ENCODE measurements at places on chromosomes 7 and 10.
A peak's percentile ranks its signal among the peaks of the same experiment; 100 is the strongest.

GRCh38 chr7:5388273-5388901, 35.2 kb downstream of the TNRC18 start:
- DNase-seq = no peak

- no peak for DNase-seq
Observed at GRCh38 chr7:27189997-27190748, 5.1 kb upstream of the HOXA11 start.

- no peak for DNase-seq
Observed at GRCh38 chr7:110001254-110001938, 1089.5 kb upstream of the LRRN3 start.

DNA sequence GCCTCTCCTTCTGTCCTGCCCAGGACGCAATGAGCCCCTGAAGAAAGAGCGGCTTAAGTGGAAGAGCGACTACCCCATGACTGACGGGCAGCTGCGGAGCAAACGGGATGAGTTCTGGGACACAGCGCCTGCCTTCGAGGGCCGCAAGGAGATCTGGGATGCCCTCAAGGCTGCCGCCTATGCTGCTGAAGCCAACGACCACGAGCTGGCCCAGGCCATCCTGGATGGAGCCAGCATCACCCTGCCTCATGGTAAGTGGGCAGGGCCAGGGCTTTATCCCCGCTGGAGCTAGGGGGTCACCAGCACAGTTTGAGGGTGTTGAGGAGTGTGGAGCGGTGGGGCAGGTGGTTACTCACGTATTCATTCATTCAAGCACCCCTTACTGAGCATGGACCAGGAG, 4.7 kb upstream of the ANKRD2 start:
- DNase-seq = no peak

- no peak for DNase-seq
Observed at GRCh38 chr10:51653025-51653424, 46.4 kb downstream of the CSTF2T start.

DNA sequence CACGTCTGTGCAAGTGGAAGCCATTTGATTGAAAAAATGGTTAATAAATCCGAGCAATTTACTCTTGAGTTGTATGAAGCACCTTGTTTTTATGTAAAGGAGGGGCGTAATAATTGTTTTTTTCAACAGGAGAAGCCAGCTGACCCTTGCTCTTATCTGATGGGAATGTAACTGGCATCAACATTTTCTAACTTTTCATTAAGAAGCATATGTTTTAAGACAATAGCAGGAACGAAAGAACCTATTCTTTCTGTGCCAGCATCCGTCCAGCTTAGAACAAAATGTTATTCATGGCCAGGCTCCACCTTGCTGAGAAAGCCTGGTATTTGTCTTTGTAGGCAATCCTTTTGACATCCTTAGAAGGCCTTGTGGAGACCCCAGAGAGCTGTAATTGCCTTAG, 22.2 kb upstream of the AFAP1L2 start:
- no peak for DNase-seq

DNA sequence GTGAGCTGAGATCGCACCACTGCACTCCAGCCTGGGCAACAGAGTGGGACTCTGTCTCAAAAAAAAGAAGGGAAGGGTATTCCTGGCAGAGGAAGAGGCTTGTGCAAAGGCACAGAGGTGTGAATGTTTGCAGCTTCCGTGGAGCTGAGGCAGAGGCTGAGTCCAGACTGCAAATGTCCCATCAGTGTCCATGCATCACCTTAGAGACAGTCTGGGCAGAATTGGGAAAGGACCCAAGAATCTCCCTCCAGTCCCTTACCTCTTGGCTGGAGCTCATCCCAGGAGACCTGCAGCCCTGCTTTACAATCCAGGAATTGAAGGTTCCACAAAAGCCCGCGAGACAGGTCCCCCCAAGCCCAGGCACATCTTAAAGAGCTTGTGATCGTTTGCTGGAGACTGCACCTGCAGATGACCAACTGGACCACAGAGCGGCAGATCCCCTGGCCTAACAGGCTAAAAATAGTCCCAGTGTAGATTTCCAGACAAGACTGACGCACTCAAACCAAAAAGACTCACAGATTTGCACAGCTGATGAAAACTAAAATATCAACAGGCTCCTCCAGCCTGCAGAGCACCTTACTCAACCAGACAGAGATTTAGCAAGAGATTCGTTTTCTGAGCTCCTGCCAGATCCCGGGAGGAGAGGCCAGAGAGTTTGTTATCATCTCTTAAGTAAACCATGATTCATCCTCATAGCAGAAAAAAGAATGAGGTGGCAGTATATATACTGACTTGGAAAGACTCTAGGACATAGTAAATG, 22.9 kb upstream of the NANOS1 start:
- no peak for DNase-seq

DNA sequence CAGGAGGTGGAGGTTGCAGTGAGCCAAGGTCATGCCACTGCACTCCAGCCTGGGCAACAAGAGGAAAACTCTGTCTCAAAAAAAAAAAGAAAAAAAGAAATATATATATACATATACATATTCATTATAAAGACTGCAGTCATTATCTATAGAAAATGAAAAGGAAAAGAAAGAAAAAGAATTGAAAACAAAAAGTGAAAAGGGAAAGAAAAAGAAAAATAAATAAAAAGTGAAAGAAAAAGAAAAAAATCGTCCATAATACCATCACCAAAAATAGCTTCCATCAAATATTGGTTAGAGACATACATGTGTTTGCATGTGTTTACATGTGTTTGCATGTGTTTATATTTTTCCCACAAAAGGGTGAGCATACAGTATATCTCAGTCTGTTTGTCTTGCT, 105.5 kb upstream of the PARD3 start:
- DNase-seq = no peak

- DNase-seq = no peak
Observed at GRCh38 chr7:50261593-50261992, 42.9 kb upstream of the IKZF1 start.

DNA sequence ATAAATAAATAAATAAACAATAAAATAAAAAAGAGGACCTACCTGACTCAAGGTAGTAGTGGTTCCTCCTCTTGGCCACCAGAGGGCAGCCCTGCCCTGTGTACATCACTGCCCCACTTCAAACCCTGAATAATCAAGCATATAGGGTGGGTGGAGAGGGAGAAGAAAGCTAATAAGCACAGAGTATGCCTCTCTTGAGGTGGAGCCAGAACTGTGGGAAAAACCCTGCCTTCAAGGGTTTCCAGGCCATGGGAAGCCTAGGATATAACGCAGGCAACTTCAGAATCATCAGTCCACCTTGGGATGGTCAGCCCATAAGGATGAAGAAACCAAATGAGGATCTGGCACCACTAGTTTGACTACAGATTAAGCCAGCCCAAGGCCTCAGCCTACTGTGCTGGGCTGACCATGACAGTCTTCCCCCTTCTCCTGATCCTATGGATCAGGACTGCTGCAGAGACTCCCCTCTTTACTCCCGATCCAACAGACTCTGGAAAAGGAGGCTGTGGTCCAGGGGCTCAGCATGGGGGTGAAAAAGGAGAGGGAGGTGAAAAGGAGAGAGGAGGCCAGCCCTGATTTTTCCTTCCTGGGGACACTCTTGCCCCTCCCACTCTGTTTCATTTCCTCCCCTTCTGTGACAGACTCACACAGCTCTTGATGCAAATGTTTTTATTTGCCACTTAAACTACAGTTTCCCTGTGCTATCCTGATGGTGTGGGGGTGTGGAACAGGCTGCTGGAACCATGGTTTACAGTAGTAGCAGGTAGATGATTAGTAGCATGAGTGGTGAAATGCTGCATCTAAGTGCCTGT, 10.1 kb downstream of the AVPI1 start:
- peak; percentile 22 for DNase-seq

DNA sequence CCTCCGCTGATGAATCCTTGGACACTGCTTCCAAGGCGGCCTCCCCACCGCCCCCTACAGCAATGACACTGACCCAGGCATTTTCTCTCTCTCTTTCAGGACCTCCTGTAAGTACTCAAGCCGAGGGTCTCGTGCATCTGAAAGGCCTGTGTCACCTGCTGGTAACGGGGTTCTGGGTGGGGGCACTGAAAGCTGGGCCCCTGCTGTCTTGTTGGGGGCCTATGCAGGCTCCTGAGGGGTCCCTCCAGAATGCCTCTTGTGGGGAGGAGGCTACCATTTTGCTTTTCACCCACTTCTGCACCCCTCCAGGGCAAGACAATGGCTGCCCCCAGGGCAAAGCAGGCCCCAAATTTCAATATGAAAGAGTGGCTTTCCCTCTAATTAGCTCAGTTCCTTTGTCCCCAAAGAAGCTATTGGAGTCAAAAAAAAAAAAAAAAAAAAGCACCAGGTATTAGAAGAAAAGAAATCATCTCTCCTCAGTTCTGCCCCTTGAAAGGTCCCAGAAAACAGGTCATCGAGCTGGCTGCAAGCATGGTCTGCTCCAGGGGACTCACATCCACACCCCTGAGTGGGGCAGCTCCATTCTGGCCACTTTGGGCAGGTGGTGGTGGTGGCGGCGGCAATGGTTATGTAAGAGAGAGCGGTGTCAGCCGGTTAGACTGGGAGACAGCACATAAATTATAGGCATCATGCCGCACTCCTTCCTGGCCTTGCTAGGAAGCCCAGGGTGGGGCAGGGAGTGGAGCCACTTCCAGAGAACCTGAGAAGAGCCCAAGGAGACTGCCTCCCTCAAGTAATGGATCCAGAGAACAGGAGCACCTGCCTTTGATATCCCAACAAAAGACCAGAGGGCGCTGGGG, 66.2 kb downstream of the COL13A1 start:
- DNase-seq = no peak

GRCh38 chr7:73478549-73478948, 43.5 kb downstream of the BAZ1B start:
- no peak for DNase-seq

- no peak for DNase-seq
Observed at GRCh38 chr7:84664626-84665025, 470.0 kb upstream of the SEMA3A start.

GRCh38 chr7:56447864-56448693, 331.9 kb upstream of the NUPR2 start:
- no peak for DNase-seq

DNA sequence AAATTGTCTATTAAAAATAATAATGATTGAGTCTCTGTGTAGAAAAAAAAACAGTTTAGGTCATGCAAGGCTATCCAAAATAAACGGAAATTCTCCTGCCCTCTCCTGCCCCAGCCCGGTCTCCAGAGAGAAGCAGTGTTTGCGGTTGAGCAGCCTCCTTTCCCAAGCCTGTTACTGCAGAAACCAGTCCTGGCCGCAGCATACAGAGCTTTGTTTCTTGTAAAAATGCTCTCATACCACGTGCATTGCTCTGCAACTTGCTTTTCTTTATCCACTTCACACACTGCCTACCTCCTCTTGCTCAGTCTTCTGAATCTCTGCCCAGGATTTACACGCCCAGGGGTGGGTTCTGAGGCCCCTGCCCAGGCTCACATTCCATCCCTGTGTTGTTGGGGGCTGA, 34.4 kb upstream of the CUL1 start:
- DNase-seq = no peak

DNA sequence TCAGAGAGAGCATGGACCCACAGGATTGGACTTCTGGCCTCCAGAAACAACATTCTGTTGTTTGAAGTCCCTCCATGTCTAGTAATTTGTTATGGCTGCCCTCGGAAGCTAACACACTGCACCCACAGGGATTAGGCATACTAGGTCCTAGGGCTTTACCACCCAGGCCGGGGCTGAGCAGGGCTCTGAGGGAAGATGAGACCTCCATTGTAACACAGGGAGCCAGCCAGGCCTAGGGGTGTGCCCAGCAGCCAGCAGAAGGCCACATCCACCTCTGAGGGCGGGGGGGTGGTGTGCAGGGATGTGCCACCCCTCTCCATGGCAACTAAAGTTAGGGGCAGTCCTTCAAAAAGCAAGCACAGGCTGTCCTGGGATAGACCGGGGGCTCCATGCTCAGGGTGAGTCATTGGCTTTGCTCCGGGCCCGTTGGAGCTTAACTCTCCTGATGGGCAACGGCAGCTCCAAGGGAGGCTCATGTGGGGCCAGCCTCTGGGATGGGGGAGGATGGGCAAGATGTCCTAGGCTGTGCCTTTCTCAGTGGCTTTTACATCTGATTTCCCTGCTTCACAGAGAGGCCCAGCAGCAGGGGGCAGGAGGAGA, 96.6 kb upstream of the GPR26 start:
- no peak for DNase-seq

DNA sequence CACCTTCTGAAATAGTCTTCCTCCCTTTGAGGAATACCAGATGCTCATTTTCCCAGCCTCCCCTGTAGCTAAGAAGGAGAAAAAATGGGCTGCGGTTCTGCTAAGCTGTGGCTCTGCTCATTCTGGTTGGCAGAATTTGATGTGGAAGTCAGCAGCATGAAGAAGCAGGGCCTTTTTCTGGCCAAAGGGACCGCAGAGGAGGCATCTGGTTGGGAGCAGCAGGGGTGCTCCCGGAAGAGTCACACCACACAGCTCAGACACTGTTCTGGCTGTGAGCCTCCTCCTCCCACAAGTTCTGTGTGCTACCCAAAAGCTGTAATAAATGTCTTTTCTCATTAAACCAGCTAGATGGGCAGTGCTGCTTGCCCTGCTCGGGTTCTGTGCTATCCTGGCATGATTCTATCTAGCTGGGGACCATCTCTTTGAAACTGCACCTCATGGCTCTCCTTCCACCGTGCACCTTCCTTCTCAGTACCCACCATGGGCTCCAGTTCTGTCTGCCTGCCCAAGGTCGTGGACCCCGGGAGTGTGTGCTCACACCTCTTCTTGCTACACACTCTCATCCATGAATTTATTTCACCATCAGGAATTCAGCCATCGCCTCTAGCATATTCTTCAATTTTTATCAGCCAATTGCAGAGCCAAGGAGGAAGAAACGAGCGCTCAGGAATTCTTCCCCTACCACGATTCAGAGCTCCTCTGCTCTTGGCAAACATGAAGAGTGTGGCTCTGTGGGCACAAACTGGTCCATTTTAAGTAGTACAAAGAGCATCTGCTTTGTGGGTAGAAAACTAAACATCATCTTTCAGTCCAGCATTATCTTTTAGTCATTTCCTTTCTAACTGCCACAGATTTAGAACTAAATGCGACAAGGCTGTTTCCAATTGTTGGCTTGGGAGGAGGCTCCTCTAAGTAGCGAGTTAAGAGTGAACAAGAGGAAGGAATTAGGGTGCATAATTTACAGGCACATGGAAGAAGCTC, 76.9 kb downstream of the FAM171A1 start:
- DNase-seq = no peak

DNA sequence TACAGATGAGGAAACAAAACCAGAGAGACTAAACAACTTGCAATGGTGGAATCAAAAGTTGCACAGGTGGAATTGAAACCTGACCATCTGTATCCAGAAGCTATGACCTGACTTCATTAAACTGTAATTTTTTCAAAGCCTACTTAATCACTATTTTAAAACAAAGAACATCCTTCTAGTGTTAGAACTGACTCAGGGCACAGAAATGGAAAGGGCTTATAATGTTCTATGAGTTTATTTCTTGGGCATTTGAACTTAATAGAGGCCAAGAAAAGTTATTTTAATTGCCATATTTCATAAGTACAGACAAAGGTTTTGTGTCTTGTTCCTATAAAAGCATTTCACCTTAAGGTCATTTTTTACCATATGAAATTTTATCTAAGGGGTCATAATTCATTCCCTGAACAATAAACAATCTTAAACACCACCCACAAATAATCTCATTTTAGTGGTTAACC, 8.8 kb downstream of the ITGB1 start:
- no peak for DNase-seq

DNA sequence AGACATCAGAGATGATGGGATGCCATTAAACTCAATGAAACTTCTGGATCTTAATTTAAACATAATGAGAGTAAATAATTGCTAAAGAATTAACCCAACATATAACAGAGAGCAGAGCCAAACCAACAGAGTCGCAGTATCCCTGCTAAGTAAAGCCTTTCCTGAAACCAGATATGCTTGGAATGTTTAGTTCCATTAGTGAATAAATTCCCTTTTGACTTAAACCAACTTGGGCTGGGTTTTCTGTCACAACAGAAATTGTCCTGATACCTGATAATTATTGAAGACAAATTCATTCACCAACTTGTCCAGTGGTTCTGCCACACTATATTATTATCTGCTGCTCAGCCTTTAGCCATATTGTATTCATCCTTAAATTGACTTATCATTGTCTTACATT, 286.7 kb downstream of the FZD1 start:
- DNase-seq = no peak

All from stimulated activated CD4-positive, alpha-beta T cell treated with anti-CD3 and anti-CD28 coated beads, Interleukin-1b, Interleukin-23, amount 100 ng/mL, for 24 hours (primary cell).